ENCODE measurements at places on chromosomes 1 and 21.

DNA sequence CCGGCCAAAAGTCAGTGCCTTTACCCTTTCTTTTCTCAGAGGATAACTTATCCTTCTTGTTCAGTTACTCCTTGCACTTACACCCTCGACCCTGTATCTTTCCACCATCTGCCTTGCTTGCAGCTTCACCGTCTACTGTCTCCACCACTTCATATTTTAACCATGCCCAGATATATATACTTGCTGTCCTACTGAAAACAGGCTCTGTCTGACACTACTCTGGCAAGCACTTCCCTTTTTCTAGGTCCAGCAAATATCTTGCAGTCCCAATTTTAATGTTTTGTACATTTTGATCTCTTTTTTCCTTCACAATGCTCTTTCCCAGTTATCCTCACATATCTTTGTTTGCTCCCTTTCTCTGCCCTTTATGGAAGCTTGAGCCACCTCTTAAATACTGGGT, 308.6 kb downstream of the TPR start:
- DNase-seq: no peak

DNA sequence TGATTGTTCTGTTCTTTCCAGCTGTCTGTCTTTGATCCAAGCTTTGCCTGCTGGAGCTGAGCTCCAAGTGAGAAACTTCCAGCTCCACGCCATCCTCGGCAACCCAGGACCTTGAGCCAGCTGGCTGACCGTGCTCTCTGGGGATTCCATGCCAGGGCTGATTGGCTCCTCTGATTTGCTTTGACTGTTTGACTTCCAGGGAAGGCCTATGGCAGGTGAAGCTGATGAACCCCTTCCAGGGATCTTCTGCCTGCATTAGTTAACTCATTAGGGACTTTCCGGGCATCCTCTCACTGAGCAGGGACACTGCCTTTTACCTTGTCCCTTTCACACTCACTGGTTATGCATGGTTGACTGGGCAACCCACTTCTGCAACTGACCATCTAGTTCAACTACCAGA, 406.1 kb downstream of the RPS6KC1 start:
- DNase-seq: peak; percentile 23

GRCh38 chr1:178407655-178408054, 89.1 kb downstream of the CLEC20A start:
- no peak for DNase-seq

DNA sequence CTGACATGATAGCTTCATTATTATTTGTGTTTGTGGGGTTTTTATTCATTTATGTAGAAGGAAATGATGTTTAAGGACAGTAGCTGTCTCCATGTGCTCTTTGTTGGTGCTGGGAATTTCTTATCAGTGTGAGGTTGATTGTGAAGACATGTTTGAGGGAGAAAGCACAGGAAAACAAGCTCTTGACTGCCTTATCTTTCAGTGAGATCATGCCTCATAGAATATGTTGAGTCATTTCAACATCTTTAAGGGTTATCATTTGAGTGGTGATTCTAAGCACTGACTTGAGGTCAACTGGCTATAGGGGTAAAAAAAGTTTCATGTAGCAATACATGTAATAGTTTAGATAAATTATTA, 405.1 kb upstream of the ADAMTS5 start:
- DNase-seq: no peak

- no peak for DNase-seq
These were observed 134.5 kb downstream of the IER5 start for GRCh38 chr1:181222972-181223505.

DNA sequence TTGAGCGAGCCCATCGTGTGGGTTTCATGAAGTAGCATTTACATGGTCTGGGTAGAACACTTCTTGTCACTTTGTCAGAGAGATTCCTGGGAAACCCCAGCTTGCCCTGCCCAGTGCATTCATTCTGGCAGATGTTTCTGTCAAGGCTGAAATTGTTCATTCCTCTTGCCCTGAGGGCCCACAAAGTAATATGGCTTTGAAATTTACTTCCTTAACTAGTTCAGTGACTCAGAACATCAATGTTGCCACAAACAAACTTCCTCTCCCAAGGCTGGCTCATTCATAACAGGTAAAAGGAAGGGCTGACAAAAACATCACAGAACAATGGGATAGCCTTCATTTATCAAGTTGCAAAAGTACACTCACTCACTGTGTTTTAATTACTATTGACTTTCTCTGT, 5.0 kb upstream of the KIAA0040 start:
- DNase-seq: peak; percentile 5

- no peak for DNase-seq
These were observed 543.9 kb downstream of the AJAP1 start for GRCh38 chr1:5198328-5198727.

GRCh38 chr1:155529109-155529508, 33.5 kb downstream of the ASH1L start:
- DNase-seq: no peak

DNA sequence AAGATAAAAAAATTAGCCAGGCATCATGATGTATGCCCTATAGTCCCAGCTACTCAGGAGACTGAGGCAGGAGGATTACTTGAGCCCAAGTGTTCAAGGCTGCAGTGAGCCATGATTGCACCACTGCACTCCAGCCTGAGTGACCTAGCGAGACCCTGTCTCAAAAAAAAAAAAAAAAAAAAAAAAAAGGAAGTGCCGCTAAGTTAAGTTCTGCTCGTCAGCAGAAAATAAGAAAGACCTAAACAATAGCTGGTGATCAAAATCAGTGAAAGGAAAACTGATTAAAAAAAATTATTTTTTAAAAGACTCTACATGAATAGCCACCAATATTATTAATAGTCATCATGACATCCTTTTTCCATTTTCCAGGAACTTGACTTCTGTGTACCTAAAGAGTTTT, 44.2 kb upstream of the MTR start:
- DNase-seq: no peak

DNA sequence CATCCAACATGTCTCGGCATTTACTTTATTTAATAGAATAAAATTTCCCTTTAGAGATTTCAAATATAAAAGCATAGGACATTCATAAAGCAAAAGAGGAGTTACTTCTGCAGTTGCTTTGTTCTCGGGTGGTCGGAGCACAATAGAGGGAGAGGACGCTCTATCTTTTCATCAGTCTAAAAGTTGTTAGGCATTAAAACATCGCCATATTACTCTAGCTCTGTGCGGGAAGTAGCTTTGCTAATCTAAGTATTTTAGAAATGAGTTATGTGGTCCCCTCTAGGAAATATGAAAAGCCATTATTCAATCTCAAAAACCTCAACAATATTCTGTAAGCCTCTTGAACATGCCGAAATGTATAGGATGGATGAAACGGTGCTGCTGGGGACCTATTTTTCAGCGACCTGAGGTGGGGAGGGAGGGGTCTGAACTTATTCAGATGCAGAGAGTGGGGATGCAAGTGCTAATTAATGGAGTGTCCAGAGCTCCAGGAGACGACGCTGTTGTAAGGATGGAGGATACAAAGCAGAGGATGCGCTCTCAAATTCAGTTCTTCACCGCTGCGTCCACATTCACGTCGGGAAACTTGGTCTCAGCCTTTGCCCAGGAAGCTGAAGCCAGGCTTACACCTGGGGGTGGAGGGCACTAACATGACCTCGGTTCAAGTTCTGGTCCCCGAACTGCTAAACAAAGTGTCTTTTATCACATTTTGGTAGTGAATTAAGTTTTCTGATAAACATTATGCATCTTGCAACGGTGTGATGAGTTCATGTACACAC, 6.3 kb downstream of the CDKN2C start:
- DNase-seq: no peak

DNA sequence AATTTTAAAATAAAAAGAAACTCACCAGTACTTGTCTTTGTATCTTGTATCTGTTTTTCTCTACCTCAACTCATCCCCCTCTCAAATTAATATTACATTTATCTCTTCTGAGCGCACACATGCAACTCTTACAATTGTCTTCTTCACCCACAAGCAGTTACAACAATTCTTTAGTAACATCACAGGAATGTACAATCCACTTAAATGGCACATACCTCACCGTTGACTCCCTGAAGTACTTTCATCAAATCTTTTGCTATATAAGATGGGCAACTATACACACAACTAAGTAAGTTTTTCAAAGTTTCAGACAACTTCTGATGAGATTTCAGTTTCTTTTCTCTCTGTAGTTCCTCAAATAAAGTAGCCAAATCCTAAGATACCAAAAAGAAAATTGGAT, 28.3 kb downstream of the HEATR1 start:
- DNase-seq: peak; percentile 81

DNA sequence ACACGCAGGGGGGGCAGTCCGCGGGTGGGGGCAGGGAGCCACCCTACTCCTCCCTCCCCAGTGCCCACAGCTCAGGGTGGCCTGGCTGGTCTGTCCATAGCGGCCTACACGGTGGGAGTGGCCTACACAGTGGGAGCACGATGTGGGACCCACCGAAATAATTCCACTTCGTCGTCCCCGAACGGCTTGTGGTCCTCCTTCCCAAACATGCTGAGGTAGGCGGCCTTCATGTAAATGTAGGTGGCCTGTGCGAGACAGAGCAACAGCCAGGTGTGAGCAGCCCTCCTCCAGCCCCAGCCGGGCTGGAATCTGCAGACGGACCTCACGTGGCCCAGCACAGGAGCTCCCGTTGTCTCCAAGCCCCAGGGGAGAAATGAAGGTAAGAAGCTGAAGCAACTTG, 34.4 kb downstream of the TTC39A start:
- DNase-seq: no peak

All from GM23248 (cell line).